Muscle of arm (tissue), 14 donors: ENCODE measurements at places on chromosomes 2 and 18. TPM values are rescaled to one million over a fixed set of nuclear protein-coding genes. Genes with fewer than 3 reads are reported as not detected.

- no peak for DNase-seq
Observed at GRCh38 chr2:119574864-119575263, 30.6 kb downstream of the CFAP221 start.

DNA sequence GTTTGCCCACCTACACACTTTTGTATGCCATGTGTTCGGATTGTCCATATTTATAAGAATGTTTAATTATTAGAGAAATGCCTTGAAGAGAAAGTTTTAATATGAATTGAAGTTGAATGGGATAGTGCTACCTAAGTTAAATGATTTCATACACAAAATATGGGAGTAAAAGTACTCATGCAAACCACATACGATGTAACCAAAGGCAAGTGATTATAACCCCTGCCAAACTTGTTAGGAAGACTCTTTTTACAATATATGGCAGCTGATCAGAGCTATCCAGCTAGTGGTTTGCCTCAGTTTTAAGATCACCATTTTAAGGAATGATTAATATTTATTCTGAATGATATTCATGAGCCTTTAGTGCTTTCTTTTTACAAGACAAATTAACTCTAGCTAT, 106.7 kb downstream of the MYO1B start:
- no peak for DNase-seq

DNA sequence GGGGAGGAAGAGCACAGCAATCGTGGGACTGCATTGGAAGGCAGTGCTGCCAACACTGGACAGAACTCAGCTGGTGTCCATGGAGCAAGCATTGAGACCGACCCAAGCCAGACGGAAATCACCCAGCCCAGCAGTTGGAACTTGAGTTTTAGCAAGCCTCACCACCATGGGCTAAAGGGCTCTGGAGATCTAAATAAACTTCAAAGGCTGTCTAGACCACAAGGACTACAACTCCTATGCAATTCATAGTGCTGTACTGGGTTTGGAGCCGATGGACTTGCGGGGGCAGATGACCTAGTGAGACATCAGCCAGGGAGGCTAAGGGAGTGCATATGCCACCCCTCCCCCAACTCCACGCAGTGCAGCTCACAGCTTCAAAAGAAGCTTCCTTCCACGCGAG, 243.6 kb upstream of the SLC39A10 start:
- no peak for DNase-seq

- DNase-seq = peak; percentile 53
Observed at GRCh38 chr18:61322265-61322873, 10.9 kb upstream of the CDH20 start.

DNA sequence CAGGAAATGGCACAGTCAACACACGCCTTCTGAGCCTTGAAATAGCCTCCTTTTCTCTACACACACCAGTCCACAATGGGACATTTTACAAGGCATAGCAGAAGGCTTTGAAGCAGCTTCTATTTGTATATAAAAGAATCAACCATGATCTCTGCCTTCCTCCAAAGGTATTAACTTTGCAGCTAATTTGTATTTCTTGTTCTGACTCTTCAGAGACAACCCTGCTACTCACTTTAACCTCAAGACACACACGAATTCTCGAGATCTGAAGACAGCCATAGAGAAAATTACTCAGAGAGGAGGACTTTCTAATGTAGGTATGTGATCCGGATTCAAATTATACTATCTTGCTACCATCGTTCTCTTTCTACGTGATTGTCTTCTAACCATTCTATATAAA, 104.6 kb downstream of the VIT start:
- DNase-seq = no peak

DNA sequence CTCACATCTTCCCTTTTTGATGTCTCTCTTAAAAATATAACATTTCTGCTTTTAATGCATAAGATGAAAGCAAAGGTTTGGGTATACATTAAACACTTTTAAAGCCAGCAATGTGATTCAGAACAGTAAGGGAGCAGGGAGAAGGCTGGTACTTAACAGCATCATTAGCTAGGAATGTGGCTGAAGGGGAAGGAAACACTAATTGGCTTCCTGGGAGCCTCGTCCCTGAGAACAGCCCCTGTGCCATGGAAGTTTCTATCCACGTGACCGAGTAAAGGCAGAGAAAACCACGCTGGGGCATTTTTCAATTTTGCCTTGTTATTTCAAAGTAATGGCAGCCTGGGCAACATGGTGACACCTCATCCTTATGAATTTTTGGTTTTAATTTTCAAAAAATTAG, 109.2 kb upstream of the GPC1 start:
- no peak for DNase-seq

OLA1 gene
- polyA plus RNA-seq = 222 TPM

MC4R gene
- 0.38 TPM for polyA plus RNA-seq
